ENCODE measurements at places on chromosomes 4 and X.

DNA sequence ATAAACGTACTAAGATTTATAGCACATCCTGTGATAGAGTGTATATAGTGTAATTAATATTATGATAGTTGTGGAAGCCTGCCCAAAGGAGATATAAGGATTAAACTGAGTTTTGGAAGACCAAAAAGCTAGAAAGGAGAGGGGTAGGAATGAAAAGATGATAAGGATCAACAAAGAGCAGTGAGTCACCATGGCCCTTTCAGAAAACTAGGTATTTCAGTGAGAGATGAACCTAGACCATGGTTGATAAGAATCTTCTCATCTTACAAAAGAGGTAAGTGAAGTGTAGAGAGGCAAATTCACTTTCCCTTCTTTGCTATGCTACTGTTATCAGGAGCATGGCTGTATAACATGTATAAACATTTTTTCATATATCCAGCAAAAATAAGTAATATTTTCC, 133.8 kb upstream of the PLAC1 start:
- DNase-seq: no peak

DNA sequence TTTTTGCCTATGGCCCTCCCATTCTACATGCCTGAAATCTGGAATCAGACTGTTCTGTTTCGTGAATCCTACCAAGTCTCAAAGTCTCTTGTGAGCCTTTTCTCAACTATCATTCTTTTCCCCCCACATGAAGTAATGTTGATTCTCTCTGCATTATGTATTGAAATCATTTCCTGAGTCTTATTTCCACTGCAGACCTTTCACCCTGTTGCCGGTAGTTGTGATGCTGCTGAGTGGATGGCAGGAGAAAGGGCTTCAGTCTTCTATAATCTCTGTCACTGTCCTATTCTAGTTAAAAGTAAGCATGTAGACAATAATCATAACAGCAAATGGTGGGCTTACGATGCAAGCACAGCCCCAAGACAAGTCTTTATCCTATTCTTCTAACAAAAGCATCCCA, 75.0 kb downstream of the TBC1D9 start:
- no peak for DNase-seq

- no peak for DNase-seq
Observed at GRCh38 chr4:173529477-173530325, at the start of gene HAND2. Gene HAND2, minus strand, starts transcription at chr4:173530229. Its CDS starts 940 bp downstream, at chr4:173529289.

DNA sequence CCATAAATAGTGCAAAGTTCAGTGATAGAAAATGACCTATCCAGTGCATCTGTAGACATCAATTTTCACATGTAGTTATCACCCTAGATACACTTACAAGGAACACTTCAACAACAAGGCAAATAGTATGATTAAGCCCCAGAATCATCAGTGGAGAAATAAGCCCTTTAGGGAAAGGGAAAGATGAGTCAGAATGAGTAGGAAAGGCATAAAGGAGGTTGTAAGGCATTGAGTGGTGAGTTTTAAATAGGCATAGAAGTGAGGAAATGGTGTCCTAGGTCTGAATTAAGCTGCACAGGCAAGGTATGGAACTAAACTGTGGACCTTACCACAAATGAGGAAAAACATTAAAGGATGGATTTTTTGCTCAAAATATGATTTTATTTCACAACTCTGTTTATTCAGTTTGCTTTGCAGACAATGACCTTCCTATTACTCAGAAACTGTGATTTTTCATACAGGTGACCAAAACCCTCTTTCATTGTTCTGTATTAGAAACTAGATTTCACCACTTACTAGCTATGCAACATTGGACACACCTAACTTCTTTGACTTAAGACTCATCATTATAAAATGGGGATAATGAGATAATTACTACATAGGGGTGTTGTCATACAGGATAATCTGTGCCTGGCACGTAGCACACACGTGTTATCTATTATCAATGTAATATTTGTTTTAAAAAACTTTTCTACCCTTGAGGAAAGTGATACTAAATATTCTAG, 57.0 kb upstream of the MAP9 start:
- no peak for DNase-seq

DNA sequence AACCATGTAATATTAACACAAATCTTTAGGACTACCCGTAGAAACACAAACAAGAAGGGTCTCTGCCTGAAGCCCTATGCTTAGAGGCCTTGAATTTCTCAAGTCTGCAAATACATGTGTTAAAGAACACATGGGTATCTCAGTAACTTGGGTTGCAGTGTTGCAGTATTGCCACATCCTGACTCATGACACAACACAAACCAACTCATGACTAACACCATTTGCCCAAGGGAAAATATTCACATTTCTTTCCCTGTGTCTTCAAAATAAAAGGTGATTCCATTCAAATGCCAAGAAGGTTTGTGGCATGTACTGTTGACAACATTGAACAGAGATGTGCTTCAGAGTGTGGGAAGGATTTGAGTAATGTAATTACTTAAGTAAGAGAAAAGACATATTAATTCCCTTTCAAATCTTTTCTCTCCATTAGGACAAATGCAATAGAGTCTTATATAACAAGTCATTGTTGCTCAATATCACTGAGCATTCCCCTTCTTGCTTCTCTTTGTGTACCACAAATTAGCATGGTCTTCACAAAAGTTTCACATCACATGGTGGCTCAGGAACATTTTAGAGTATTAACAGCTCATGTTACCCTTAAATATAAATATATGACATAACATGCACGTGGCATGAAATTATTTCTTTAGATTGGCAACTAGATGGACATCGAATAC, 487.1 kb downstream of the STPG2 start:
- no peak for DNase-seq

- DNase-seq: no peak
Observed at GRCh38 chr4:141646969-141647368, 10.6 kb downstream of the IL15 start.
